Brain (organoid and tissue), 16 donors: ENCODE measurements at places on chromosomes 4 and X.

- DNase-seq, result no peak
Observed at GRCh38 chr4:68520985-68521384, 55.1 kb downstream of the UGT2B17 start.

GRCh38 chr4:152536545-152537182 is 772 bp upstream of the FBXW7 start:
- DNase-seq, result no peak

- DNase-seq, result peak; percentile 59
Observed at GRCh38 chrX:151680805-151681204, 14.5 kb upstream of the PRRG3 start.

- no peak for DNase-seq
Observed at GRCh38 chr4:138405934-138406567, 163.9 kb upstream of the SLC7A11 start.

DNA sequence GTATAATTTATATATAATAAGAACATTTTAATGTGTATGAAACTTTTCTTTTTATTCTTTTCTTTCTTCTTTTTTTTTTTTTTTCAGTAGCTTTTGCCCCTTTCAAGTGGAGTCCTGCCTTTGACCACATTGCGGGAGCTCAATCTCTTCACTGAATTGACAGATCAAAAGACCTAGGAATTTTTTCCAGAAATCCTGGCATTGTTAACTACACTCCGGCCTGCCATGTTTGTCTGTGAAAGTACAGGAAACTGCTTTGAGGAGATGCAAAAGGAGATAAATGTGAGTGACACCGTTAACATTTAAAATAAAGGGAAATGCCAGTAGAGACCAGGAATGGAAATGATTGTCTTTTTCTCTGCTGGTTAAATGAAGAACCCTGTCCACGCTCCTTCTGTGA is 159.3 kb upstream of the VCX3A start:
- peak; percentile 77 for DNase-seq

DNA sequence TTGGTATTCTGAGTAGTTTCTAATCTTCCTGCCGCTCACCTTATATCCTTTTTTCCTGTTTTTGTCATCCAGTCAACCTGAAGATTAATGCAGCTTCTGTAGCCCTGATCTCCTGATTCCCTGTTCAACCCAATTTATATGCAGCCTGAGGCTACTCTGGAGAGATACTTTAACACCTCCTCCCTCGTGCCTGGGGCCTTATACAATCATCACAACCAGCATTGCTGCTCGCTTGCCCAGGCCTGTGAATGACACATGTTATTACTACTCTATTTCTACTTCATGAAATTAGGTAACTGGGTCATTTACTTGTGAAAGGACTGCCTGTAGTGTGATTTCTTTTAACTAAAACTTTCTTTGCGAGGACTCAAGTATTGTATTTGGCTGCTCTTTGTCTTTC is 33.7 kb upstream of the WDR17 start:
- DNase-seq, result no peak

GRCh38 chr4:76199664-76200211 is 13.9 kb downstream of the SCARB2 start:
- DNase-seq, result peak; percentile 55

DNA sequence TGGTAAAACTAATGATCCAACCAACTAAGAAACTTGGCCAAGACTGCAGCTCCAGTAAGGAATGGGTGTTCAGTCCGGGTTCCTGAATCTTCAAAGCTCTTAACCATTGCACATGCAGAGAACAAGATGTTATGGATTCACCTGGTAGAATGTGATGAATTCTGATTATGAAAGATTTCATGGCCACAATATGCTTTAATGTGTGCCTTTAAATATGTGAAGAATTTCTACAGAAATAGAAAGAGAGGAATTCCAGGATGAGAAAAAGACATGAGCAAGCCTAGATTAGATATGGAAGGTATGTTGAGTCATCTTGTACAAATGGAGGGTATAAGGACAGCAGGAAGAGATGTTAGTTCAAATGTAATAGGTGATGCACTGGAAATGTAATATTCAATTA is 472.2 kb upstream of the TENM3 start:
- DNase-seq, result no peak

DNA sequence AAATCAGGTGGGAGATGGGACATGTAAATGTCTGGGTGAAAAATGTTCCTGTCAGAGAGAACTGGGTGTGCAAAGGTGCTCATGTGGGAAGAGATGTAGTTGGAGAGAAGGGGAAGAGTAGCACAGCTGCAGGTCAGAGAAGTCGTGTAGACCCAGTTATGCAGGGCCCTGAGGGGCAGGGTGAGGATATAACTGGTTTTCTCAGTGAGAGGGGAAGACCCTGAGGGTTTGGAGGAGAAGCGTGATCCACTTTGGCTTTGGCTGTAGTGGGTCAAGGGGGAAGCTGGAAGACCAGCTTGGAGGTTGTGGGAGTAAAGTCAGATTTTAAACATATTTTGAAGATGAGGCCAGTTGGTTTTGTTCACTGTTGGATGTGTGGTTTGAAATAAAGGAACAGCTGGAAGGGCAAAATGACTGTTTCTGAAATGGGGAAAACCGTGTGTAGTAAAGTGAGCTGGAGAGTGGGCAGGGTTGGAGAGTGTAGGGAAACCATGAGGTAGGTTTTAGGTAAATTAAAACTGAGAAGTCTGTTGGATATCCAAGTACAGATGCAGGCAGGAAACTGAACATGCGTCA is 44.2 kb downstream of the NAP1L5 start:
- no peak for DNase-seq

- no peak for DNase-seq
Observed at GRCh38 chr4:30838331-30838730, 118.2 kb downstream of the PCDH7 start.

GRCh38 chrX:44247468-44247867 is 96.0 kb downstream of the EFHC2 start:
- no peak for DNase-seq

GRCh38 chr4:44869222-44869882 is 143.0 kb upstream of the GNPDA2 start:
- DNase-seq, result no peak

GRCh38 chr4:57492251-57492878 is 382.2 kb upstream of the IGFBP7 start:
- DNase-seq, result no peak

DNA sequence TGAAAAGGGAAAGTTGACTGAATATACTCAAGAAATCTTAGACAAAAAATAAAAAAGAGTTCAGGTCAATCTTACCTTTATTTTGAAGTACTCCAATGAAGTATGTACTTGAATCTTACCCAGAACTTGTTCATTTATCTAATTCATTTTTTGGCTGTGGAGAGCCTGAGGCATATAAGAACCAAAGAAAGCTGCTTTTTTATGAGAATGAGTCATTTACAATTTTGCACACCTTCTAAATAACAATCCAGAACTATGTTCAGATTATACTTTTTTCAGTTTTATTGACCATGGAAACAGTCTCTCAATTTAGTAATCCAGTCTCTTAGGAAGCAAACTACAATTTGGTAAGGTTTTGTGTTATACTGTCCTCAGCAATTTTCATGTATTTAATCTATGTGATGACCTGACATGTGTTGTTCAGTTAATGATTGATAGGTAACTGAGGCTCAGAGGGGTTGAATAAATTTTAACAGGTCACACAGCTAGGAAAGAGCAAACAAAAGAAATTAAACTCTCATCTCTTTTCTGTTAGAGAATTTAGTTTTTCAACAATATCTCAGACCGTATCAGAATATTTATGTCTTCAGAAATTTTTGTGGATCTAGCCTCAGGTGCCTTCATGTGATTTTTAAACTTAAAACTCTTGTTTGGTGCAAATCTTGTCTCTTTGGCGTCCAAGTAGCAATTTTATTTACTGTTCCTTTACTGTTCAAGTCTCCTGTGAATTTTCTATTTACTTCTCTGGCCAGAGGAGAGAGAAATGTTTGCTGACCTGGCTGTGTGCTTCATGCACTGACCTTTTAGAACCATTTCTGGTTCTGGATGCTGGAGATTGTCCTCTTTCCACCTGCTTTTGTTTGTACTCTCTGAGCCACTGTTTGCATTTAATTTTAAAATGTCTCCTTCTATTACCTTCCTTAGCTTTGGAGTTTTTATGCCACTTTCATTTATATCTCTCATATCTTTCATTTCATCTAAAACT is 1453.4 kb downstream of the STIM2 start:
- DNase-seq, result no peak

DNA sequence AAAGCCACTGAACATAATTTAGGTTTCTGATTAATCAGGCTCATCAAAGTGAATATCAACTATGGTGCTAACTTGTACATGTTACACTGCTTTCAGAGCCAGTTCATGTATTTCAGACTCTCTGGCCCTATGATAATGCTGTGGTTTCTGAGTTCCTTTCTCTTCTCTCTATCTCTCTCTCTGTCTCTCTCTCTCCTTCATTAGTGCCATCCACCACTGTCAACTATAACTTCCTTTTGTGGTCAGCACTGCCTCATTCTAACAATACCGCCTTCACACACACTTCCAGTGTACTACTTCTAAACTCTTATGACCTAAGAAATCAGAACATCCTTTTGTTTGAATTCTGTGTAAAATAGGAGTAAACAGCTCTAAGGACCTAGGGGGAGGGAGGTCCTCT is 907.1 kb downstream of the RPA4 start:
- DNase-seq, result no peak

GRCh38 chrX:96407072-96407471 is 277.6 kb upstream of the DIAPH2 start:
- DNase-seq, result no peak

GRCh38 chr4:173272996-173273395 is 61.2 kb downstream of the HMGB2 start:
- DNase-seq, result no peak

DNA sequence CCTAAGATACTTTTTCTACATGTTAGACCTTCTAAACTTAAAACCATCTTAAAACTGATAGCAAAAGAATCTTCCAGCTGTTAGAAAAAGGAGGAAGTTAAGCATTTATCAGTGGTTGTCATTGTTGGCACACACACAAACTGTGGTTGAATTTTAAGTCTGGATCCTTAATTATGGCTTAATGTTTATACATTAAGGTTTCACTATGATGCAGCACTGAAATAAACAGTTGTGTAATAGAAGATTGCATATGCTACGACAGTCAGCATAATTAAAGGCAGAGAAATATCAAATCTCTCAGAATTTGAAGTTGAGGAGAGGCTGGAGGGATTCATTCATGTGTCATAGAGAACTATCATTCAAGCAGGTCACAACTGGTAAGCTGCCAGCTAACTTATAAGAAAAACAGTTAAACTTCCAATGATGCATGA is 32.3 kb downstream of the ADGRA3 start:
- DNase-seq, result no peak

DNA sequence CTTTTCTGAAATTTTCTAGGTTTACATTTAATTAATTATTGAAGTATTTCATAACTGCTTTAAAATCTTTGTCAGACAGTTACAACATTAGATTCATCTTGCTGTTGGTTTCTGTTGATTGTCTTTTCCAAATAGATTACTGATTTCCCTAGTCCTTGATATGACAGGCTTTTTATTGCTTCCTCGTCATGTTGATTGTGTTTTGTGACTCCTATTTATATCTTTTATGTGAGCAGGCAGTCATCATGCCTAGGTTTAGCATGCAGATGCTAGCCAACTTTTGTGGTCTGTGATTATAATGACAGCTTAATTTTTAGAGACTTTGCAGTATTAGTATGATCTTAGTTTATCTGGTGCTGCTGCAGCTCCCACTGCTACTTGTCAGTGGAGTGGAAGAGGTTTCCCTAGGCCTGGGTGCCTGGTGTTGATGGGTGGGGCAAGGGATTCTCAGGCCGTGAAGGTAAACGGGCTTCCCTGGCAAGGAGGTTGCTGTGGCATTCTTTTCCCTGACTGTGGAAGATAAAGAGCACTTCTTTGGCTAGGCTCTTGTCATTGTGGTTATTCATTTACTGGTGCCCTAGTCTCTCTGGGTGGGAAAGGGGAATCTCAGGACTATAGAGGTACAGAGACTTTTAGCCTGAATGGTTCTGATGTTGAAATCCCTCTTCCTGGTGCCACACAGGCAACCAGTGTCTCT is 65.7 kb downstream of the SERPINA7 start:
- DNase-seq, result no peak

DNA sequence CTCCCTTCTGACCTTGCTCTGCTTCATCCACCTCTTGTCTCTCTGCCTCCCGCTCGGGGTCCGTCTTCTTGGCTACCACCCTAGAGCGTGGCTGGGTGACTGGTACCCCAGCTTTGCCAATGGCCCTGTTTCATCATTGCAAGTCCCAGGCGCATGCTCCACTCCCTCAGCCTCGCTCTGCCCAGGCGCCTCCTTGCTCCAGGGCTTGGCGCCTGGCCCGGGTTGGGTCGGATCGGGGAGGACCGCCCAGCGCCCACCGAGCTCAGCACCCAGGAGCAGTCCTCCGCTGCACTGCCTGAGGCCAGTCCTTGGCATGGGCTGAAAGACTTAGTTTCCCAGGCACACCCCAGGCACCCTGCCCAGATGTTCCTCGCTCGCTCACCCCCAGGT is 577 bp downstream of the BGN start:
- peak; percentile 31 for DNase-seq

DNA sequence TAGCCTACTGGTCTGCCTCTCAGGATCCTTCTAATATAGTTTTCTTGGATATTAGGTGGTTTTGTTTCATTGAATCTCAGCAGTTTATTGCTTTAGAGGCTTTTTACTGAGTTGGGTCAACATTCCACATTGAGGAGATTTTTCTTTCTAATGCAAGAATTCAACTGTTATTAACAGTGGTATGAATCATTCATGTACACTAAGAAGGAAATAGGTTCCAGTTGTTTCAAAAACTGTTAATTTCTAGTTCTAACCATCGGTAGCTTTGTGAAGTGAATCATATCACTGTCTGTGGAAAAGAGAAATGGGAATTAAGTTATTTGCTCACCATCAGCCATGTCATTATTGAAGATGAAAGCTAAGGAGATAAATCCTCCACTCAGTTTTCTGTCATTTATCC is 331.5 kb downstream of the RPA4 start:
- DNase-seq, result no peak

- no peak for DNase-seq
Observed at GRCh38 chr4:11616856-11617255, 188.2 kb upstream of the HS3ST1 start.

DNA sequence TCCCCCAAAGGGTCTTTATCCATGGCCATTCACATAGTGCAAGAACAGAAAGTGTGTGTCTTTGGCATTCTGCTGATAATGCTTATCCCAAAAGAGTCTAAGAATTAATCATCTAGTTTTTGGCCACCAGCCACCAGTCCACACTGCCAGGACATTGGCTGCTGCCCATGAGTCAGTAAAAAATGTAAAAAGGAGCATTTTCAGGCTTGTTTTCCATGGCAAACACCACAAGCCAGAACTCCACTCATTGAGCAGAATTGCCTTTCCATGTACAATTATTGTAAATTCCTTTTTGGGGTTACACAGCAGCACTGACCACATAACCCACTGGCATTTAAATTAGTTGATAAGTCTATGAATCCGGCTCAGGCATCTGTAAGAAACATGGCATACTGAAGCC is 89.2 kb upstream of the PRDX4 start:
- DNase-seq, result peak; percentile 6

DNA sequence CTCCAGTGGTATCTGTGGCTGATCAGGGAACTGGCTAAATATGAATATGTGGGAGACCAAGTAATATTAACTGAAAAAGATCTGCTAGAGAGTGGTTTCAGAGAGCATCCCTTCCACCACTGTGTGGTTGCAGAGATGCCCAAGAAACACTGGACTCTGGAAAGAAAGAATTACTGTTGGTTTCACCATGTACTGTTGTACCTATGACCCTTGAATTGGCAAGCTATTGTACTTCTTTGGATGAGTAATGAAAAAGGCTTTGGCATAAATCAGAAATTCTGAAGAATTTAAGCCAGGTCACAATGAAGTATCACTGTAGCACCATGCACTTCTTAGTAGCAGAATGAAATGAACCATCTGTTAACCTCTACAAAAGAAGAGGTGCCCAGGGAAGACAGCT is 134.4 kb upstream of the INTU start:
- no peak for DNase-seq
